CD4-positive, alpha-beta T cell treated with Interleukin-4 for 1 hour (primary cell): ENCODE measurements at places on chromosomes 13 and 19.

DNA sequence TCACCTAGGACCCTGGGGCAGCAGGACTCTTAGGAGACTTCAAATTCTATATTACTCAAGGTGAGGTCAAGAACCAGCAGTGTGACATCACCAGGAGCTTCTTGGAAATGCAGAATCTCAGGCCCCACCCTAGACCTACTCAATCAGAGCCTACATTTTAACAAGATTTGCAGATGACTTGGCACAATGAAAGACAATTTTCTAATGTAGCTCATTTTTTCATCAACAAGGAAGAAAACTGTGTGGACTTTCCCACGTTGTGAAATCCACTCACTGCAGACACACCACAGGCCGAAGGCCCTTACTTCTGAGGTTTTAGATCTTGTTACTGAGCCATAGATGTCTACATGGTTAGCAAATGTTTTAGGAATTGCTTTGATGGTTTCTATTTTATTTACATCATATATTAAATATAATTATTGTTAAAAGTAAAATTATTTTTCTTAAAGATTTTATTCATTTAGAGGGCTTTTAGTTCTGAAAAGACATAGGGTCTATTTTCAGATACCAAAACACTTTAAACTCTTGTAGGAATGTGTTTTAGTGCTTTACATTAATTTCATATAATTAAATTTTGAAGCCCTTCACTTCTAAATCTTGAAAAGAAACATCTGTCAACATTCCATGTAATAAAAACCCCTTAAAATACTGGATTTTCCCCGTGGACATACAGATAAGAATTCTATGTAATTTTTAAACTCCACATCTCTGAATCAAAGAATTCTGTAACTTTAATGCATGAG, 18.5 kb upstream of the STARD13 start:
- DNase-seq = no peak

DNA sequence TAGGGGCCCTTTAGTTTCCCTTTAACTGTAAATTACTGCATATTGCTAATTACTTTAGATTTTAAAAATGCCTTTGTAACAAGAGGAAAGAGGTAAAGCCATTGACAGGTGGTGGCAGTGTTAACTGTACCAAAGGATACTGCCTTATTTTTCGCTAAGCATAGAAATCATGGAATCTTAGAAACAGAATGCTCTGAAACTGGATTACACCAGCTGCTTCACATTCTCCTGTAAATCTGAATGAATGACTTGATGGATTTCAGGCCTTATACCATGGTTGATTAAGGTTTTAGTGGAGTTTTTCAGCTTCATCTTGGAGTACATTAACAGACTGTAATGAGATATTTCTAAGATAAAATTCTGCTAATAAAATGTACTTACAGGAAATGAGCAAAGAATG, 25.2 kb downstream of the MICU2 start:
- no peak for DNase-seq

- no peak for DNase-seq
Observed at GRCh38 chr13:23788459-23788858, 100.7 kb downstream of the MIPEP start.

DNA sequence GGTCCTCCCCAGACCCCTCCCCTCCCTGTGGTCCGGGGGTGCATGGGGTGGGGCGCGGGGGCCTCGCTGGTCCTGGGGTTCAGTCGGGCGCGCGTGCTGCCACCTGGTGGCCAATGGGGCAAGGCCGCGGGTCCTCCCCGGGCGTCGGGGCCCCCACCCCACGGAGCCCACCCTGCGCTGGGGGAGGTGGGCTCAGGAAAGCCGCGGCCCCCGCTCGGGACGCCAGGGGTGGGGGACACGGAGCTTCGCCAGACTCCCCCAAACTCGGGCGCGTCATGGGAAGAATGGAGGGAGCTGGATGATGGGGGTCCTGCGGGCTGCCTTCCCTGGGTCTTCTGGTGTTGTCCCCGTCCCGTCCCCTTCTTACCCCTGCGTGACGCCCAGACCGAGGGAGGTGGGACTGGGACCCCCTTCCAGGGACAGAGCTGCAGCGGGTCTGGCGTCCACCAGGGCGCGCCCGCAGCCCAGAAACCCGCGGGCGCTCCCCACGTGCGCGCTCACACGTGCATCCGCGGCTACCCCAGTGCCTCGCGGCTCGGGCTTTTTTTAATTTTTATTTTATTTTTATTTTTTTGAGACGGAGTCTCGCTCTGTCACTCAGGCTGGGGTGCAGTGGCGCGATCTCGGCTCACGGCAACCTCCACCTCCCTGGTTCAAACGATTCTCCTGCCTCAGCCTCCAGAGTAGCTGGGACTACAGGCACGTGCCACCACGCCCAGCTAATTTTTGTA, 19.8 kb upstream of the TCF3 start:
- DNase-seq = peak; percentile 52

GRCh38 chr13:24223341-24224231, 63.1 kb downstream of the SPATA13 start:
- peak; percentile 23 for DNase-seq

DNA sequence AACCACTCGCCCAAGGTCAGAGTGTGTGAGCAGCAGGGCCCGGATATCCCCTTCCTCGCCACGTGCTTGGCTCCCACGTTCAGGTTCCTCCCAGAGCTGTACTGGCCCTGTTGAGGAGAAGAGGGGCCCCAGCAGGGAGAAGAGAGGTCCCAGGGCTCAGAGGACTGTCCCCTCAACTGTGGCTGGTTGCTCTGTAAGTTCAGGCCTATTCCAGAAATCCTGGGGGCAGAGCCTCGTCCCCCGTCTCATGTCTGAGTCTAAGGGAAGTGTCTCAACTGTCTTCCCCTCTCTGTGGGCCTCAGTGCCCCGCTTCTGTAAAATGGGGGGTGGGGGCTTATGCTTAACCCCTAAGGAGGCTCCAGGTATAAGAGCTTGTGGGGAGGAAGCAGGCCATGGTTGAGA, 3.9 kb downstream of the PPP5C start:
- DNase-seq = peak; percentile 38

DNA sequence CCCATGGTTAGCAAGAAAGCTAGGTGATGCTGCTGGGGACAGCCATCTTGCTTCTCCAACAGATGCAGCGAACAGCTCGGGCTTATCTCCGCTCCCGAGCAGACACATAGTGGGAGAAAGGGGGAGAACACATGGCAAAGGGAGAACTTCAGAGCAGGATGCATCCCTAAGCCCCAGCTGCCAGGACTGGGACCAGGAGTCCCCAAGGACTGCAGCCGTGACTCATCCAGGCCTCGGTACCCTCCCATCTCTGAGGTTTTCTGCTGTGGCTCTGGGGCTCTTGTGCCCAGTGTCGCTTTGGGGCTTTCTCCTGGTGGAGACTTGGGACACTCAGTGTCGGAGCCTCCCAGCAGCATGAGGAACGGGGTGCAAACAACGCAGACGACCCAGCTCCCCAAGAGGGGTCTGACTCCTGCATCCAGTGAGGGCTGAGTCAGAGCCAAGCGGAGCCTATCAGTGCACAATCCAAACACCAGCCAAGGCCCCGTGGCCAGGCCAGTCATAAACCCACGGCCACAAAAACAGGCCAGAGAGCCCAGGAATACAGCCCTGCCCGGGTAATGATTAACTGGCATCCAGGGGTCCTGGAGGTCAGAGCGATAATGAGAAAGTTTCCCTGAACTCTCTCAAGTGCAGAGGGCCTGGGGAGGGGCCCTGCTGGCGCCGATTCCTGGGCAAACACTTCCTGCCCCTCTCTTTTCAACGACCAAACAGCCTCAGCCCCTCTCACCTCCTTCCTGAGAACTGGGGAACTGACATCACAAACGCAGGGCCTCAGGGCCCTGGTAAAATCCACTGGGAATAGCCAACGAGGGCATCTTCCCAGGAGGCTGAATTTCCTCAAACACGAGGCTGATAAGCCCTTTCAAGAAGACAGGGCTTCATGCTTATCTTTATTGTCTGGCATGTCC, 202.9 kb downstream of the USP12 start:
- no peak for DNase-seq

- DNase-seq = no peak
Observed at GRCh38 chr13:20704459-20705069, 1.1 kb downstream of the IL17D start.

DNA sequence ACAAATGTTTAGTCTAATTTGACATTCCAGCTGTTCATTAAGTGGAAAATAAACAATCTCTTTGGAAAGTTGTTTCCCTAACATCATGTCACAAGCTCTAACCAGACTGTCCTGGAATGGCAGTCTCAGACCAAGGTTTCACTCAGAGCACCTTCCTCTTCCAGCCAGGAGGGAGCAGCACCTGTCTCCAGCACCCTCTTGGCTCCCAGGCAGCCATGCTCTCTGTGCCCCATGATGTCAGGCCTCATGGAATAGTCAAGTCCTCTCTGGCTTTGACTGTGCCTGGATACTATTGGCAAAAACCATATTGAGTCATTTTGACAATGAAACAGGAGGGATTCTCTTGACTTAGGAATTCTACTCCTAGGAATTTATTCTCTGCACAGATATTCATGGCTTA, 171.4 kb downstream of the OXGR1 start:
- DNase-seq = no peak

- no peak for DNase-seq
Observed at GRCh38 chr19:19051478-19052213, 12.1 kb upstream of the SLC25A42 start.

GRCh38 chr13:77779552-77780272, 82.2 kb downstream of the SLAIN1 start:
- peak; percentile 45 for DNase-seq

- no peak for DNase-seq
Observed at GRCh38 chr19:33724021-33724720, 72.5 kb upstream of the KCTD15 start.

GRCh38 chr13:48344264-48344663, 40.7 kb downstream of the RB1 start:
- no peak for DNase-seq

- no peak for DNase-seq
Observed at GRCh38 chr19:13718733-13719132, 45.6 kb upstream of the MRI1 start.

- DNase-seq = no peak
Observed at GRCh38 chr13:39515224-39515714, 87.7 kb downstream of the LHFPL6 start.

DNA sequence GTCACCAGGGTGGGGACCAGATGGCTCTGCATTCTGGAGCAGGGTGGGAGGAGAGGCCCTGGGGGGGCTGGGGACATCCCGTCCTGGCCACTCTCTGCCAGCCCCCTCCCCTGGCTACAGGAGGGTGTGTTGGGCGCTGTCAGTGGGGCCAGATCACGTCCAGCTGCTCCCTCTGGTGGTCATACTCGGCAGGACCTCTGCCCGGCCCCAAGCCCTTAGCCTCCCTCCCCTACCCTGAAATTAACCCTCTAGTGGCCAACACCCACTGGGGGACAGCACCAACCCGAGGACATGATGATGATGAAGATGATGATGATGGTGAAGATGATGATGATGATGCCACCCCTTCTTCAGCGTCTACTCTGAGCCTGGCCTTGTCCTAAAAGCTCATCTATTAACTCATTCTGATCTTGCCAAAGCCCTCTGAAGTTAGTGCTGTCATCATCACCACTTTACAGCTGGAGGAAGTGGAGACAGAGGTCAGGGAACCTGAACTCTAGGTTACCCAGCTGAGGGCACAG, 590 bp upstream of the LGI4 start:
- DNase-seq = peak; percentile 70

DNA sequence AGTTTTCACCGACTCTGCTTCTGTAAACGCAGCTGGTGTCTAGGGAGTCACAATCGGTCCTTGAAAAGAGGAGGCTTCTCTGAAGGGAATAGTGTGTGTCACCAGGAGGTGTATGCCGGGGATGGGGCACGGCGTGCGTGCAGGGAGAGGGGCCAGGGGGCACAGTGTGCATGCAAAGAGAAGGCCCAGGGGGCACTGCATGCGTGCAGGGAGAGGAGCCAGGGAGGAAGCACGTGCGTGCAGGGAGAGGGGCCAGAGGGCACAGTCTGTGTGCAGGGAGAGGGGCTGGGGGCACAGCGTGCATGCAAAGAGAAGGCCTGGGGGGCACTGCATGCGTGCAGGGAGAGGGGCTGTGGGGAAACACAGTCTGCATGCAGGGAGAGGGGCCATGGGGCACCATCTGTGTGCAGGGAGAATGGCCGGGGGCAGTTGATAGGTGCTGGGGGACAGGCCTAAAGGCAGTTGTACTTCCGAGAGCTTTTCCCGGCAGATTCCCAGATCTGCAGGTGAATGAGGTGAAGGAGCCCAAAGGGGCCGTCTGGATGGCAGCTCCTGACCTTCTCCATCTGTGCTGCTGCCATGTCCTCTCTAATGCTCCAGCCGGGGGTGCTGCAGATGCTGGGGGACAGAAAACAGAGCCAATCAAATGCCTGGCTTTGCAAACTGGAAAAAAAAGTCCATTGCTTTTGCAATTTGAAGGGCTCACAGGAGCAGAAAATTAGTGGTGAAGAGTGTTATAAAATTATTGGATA, 36.4 kb downstream of the ATP11A start:
- no peak for DNase-seq

DNA sequence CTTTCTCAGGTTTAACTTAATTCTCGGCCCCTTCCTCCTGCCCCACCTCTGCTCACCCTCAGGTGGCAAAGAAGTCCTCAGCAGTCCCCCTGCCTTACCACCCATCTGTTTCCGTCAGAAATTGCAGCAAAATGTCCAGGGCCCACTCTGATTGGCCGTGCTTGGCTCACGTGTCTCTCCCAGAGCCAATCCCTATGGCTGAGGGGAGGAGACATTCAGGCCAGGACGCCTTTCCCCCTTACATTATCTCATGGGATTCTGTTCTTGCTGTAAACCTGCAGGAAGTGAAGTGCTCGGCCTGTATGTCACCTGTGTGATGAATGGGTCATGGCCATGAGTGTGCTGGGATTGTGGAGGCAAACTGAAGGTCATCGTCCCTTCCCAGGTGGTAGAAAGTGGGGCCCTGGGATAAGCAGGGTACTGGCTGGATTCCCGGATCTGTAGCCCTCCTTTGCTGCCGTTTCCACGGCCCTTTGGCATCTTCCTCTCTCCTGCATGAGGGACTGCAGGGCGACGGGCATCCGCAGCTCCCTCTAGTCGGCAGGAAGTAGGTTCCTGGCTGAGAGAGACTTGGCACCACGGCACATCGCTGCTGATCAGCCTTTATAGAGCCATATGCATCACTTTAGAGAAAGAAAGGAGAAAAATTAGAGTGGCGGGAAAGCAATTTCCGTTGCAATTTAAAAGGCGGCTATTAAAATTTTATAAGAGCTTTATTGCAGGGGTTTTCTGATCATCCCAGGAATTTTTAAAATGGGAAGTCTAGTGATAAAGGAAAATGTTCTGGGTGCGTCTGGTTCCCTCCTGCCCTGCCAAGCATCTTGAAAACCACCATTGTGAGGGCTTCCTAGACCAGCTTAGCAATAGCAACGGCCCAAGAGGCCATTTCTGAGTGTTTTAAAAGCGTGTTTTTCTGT, 118.2 kb downstream of the SIPA1L3 start:
- no peak for DNase-seq

DNA sequence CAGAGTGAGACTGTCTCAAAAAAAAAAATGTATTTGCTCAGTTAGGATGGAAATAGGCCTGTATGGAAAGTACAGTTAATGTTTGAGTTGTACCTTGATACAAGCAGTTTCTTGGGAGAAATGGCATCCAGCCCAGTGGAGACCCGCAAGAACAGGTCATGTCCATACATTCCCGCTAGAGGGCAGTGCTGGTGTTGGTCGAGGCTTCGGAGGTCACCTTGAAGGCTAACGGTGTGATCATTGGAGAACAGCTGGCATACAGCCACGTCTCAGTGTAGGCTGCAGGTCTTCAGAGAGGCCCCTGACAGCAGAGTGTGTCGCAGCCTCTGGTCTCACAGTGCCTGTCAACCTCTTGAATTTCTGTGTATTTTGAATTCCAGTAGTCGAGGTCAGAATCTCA, 7.5 kb downstream of the ZNF610 start:
- DNase-seq = peak; percentile 63
